ENCODE measurements at places on chromosomes 2 and 18. TPM values are rescaled to one million over a fixed set of nuclear protein-coding genes. Genes with fewer than 3 reads are reported as not detected.

CXCR4 gene
- total RNA-seq: 2,159 TPM

ARHGAP15 gene
- total RNA-seq: 119 TPM

GPR155 gene
- 13.3 TPM for total RNA-seq

APOB gene
- total RNA-seq: not detected

ID2 gene
- total RNA-seq: 298 TPM

Measured in CD8-positive, alpha-beta T cell (primary cell).